ENCODE measurements at places on chromosomes 4 and X.
A peak's percentile ranks its signal among the peaks of the same experiment; 100 is the strongest.

DNA sequence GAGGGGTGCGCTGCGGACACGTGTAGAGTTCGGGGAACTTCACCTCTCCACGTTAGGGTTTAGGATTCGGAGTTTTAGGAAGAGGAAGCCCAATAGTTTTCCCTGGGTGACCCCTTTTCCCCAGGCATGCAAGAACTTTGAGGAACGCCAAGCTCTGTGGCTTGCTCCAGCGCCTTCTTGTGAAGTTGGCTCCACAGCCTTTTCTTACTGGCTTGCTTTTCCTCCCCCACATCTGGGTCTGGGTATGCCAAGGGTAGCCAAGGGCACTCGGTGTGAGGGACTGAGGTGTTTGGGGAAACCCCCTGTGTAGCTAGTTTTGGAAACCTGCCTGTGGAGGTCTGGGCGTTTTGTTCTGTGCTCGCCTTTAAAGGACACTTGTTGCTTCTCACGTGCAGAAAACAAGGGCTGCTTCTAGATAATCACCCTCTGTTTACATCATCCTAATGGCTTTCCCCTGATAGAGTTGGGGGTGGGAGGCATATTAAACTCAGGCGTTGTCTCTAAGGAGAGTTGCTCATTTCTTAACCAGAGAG lies 746 bp downstream of the EDNRA start:
- DNase-seq = no peak

DNA sequence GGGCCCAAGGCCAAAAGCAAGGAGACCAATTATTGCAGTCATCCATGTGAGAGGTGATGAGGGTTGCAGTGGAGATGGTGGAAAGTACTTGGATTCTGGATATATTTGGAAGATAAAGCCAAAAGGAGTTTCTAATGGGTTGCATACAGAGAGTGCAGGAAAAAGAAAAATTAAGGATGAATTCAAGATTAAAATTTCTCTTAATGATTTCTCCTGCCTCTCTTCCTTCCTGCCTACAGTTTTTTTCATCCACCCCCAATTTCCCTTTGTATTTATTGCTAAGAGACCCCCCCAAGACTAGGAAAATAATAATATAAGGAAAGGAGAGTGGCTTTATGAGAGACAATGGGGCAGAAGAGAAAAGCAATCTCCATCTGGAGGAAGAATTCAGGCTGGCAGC lies 8.6 kb upstream of the FGF5 start:
- DNase-seq = no peak

GRCh38 chr4:150140774-150141400 lies 62.6 kb downstream of the DCLK2 start:
- peak; percentile 10 for DNase-seq

DNA sequence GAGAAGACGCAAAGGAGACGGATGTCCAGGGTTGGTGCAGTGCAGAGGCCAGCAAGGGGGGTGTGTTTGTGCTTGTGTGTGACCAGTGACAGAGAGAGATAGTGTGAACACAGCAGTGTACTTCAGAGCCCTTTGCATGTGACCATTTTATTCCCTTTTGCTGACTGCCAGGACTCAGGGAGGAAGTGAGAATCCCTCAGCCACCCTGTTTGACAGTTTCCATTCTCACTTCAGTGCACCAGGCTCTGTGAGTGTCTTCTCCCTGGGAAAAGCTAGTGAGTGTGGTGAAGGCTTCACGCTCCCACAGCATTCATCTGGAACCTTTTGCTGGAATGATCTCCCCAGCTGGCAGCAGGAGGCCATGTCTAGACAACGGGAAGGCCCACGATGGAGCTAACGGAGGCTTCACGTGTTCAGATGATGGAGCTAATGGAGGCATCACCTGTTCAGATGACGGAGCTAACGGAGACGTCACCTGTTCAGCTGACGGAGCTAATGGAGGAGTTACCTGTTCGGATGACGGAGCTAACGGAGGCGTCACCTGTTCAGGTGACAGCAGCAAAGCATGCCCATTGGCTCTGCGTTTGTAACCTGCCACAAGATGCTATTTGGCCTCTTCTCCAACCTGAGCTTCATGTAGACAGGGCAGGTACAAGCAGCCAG lies 195.4 kb downstream of the AFAP1 start:
- DNase-seq = peak; percentile 77

- DNase-seq = no peak
These were observed 96.3 kb downstream of the ANK2 start for GRCh38 chr4:113145519-113146291.

- no peak for DNase-seq
These were observed 6.1 kb downstream of the SPATA18 start for GRCh38 chr4:52057196-52057595.

DNA sequence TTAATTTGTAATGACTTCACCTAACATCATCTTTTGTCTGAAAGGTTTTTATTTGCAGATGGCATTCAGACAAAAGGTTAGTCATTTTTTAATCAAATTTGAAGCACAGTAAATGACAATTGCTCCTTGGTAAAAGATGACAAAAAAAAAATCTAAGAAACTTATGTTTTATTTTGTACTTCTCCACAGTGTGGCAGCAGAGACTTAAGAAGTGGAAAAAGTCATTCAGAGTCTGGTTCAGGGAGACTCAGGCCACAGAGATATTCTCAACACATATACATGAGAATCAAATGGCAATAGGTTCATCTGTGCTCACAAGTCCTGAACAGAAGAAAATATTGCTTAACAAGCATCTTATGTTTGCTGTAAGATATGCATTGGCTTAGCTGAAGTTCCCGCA lies 436.2 kb downstream of the KCNIP4 start:
- peak; percentile 12 for DNase-seq

- no peak for DNase-seq
These were observed 1.2 kb downstream of the CLTRN start for GRCh38 chrX:15663439-15663838.

DNA sequence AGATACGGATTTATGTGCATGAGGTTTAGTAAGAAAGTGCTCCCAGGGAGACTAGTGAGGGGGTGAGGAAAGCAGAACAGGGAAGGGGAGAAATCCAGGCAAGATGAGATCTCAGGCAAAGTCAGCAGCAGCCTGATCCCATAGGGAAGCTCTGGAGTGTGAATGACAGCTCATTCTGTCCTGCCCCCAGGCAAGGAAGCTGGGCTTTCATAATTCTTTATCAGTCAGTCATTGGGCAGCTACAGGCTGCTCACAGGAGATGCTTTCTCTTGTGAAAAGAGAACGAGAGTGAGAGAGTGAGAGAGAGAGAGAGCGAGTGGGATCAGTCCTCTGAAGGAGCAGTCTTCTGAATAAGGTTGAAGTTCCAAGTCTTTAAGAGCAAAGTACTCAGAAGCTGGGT lies 48.1 kb downstream of the SRPX start:
- DNase-seq = no peak

- peak; percentile 36 for DNase-seq
These were observed 128.3 kb downstream of the MAGEE1 start for GRCh38 chrX:76555816-76556215.

GRCh38 chr4:24241511-24241910 lies 342.8 kb downstream of the DHX15 start:
- no peak for DNase-seq

- no peak for DNase-seq
These were observed 810.4 kb downstream of the TRIML1 start for GRCh38 chr4:188949596-188949995.

DNA sequence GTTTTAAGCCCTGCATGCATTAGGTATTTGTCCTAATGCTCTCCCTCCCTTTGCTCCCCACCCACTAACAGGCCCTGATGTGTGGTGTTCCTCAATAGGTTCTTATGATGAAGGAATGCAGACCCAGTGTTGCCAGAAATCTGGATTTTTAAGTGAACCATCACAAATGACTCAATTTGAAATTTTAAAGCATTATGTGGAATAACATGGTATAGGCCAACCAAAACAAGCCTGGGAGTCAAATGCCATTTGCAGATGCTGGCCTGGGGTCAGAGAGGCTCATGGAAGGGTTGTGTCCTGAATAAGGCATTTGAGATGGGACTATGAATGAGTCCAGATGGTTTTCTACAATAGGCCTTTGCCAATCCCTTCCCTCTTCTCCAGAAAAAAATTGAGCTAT lies 179.6 kb downstream of the SHROOM3 start:
- DNase-seq = no peak

- peak; percentile 47 for DNase-seq
These were observed 5.8 kb downstream of the LAS1L start for GRCh38 chrX:65528705-65529340.

DNA sequence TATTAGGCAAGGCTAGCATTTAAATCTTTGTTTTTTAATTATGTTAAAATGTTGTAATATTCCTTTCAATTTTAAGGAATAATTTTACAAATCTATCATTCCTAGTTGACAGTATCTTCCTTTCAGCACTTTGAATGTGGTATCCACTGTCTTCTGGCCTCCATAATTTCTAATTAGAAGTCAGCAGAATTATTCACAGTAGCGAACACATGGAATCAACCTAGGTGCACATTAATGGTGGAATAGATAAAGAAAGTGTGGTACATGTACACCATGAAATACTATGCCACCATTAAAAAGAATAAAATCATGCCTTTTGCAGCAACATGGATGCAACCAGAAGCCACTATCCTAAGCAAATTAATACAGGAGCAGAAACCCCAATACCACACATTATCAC lies 1887.8 kb downstream of the PCDH7 start:
- no peak for DNase-seq

GRCh38 chrX:45011597-45011996 lies 138.6 kb downstream of the KDM6A start:
- no peak for DNase-seq
